ENCODE measurements at places on chromosomes 5 and 9.

- no peak for DNase-seq
Measured at GRCh38 chr5:172565931-172566665, 75.0 kb upstream of the NEURL1B start.

DNA sequence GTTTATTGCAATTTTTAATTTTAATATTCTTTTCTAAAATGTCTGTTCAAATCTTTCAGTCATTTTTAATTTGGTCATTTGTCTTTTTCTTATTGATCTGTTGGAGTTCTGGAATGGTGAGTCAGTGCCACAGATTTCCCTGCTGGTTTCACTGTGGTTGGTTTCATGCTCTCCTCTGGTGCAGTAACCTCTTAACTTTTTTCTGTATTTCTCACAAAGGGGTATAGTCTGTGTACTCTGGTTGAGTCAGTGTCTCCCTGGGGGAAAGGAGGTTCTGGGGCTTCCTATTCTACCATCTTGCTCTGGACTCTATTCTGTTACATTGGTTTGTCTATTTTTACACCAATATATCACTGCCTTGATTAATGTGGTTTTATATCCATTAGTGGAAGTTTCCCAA is 178.8 kb downstream of the CSNK1G3 start:
- DNase-seq, result no peak

GRCh38 chr9:15329539-15330109 is 22.6 kb upstream of the TTC39B start:
- peak; percentile 21 for DNase-seq

DNA sequence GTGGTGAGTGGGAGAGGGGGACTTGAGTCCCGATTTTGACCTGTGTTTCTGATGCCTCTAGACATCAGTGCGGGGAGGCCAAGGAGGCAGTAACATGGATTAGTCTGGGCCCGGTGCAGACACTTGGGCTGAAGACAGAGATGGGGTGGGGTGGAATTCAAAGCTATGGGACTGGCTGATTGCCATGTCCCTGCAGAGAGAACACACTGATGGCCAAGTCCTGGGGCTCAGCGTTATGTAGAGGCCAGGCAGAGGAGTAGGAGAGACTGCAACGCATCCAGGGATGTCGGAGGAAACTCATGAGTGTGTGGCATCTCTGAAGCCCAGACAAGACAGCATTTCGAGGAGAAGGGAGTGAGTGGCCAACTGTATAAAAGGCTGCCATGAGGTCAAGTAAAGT is 30.1 kb downstream of the PSD2 start:
- DNase-seq, result no peak

DNA sequence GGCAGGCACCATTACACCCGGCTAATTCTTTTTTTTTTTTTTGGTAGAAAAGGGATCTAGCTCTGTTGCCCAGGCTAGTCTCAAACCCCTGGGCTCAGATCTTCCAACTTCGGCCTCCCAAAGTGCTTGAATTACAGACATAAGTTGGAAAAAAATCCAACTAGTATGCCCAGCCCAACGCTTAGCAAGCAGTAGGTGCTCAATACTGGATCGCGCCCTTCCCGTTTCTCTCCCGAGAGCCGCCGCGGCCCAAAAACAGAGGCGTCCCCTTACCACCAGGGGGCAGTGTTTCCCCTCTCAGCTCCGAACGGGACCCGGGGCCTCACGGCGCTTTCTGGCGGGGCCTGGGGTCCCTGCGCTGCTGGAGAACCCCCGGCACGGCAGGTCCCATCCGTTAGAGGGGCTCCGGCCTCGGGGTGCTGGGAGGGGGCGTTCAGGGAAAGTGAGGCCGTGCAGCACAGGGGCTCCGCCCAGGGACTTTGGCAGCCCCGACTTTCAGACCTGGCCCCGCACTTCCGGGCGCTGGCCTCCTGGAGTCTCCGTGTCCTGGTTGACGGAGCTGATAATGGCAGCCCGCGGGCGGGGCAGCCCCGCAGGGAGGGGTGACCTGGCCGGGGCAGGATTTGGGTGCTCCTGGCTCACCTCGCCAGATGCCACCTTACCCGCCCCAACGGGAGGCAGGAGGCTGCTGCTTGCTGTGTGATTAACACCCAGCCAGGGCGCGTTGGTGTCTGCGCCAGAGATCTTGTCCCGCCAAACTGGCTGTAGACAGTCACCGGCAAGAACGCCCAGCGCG is 15.2 kb downstream of the PTGES start:
- DNase-seq, result peak; percentile 93

DNA sequence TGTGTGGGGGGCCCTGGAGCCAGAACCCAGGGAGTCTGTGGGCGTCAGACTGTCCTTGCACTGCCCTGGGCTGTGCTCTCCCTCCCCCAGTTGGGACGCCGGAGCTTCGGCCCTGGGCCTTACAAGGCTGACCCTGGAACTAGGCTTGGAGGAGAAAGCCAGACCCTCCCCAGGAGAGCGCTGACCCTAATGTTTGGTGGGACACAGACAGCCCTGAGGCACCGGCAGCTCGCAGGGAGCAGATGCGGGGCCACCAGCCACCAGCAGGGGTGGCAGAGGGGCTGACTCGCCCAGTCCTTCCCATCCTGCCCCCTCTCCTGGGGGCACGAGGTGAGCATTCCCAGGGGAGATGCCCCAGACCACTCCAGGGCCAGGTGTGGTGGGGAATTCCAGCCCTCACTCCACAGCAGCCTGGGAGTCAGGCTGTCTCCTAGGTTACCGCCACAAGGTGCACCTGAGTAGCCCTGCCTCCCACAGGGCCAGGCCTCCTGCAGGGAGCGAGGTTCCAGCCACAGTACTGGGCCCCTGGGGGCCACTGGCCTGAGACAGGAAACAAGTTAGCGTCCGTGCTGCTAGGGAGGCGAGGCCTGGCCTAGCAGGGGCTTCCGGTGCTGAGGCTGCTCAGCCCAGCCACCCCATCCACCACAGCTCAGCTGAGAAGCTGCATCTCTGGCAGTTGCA is 134.6 kb downstream of the OLFM1 start:
- no peak for DNase-seq

GRCh38 chr5:98846520-98846919 is 73.1 kb downstream of the RGMB start:
- DNase-seq, result no peak

DNA sequence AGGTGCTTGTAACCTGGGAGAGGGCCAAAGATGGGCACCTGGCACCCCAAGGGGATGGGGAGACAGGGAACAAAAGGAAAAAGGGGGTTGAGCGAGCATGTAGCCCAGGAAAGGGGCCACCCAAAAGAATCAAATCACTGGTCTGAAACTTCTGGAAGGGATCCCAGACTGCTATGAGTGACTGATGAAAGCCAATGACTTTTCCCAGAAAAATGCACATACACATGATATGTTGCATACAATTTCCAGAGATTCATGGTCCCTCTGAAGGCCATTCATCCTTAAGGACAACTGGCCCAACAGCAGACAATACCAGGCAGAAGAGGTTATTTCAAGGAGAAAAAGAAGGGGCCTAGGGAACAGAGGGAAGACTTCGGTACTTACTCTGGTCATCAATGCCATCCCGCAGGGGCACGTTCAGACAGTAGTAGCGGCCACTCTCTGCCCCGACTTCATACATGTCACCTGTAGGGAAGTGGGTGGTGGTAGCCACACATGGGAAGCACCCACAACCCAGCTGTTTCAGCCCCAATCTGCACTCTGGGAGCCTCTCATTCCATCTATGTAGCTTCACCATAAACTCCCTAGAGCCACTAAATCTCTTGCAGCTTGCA is 8.4 kb downstream of the HDAC3 start:
- no peak for DNase-seq

DNA sequence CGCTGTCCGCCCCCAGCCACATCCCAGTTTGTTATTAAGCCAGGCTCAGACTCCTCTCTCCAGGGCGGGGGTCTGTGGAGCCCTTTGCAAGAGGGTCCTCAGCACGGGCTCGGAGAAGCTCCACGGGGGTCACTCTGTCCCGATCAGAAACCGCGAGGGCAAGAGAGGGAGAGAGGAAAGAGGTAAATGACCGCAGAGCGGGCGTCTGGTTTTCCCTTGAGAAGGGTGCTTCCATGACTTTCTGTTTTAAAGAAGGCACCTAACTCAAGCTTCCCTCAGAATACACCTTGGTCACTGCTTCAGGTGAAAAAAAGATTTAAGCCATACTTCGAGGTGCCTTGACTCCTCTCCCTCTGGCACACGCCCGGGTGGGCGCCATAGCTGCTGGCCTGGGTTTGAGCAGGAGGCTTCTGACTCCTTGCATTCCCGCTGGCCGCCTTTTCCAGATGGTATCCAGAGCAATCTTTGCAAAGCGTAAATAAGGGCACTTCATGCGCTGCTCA is 5.8 kb upstream of the TERT start:
- DNase-seq, result no peak

DNA sequence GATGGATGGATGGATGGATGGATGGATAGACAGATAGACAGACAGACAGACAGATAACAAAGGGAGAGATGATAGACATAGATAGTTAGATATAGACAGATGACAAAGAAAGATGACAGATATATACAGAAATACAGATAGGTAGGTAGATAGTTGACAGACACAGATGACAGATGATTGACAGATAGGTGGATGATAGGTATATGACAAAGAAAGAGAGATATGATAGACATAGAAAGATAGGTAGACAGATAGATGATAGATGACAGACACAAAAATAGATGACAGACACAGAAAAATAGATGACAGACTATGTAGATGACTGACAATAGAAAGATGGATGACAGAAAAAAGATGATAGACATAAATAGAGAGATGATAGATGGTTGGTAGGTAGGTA is 200.0 kb upstream of the TAS2R1 start:
- DNase-seq, result no peak

GRCh38 chr9:30579810-30580209 is 1804.6 kb upstream of the ACO1 start:
- no peak for DNase-seq
